Bone marrow (tissue), 2 donors: ENCODE measurements at places on chromosomes 2 and 18.

DNA sequence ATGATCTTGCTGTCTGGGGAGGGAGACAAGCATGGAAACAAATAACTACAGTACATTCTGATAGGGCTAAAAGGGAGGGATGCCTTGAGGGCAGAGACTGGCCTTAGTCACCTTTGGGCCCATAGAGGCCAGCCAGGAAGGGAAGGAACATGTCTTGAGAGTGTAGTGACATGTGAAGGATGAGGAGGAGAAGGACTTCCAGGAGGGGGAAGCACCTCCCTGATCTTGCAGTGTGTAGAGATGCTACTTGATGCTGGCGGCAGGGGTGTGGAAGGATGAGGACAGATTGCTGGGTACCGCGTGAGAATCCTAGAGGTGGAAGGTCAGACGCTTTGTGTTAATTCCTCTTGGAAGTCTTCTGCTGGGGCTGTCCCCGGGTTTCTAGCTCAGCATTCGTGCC lies 13.1 kb downstream of the TET3 start:
- DNase-seq: no peak

GRCh38 chr18:58928386-58928785 lies 63.7 kb downstream of the ZNF532 start:
- DNase-seq: no peak

DNA sequence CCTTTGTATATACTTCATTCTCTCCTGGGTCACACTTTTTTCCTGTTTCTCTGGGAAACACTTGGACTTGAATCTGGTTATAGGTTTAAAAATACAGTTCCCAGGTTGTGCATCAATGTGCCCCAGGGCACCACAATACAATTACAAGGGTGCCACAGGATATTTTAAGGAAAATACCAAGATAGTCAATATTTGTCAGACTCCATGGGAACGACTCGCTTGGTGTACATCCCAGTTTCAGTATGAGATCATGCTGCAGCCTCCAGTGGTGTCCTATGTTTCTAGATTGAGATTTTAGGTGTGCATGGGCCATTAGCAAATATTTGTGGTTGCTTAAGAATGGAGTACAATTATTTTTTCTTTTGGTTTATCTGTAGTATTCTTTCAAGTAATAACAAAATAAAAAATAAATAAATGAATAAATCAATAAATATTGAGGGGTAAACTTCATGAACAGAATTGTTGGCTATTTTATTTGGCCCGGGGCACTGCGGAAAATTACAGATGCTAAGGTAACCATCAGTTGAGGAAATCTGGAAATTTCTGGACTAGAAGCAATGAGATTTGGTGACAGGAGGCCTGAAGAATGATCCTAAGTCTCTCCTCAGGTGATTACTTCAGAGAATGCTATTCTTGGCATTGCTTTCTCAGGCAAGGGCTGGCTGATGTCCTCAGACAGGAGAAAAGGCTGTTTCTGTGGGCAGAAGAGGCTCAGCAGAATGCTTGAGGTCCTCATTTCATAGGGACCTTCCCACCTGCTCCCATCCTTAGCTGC lies 649.3 kb upstream of the SOX11 start:
- DNase-seq: no peak

GRCh38 chr2:109719871-109720270 lies 74.2 kb upstream of the RGPD5 start:
- no peak for DNase-seq

GRCh38 chr2:174490051-174490450 lies 3.2 kb upstream of the GPR155 start:
- DNase-seq: no peak

- DNase-seq: no peak
These were observed 46.8 kb upstream of the ANKRD62 start for GRCh38 chr18:12046751-12047335.

GRCh38 chr2:176192351-176192750 lies 3.9 kb downstream of the HOXD1 start:
- no peak for DNase-seq

- no peak for DNase-seq
These were observed 374.2 kb downstream of the EN1 start for GRCh38 chr2:118473241-118473640.

DNA sequence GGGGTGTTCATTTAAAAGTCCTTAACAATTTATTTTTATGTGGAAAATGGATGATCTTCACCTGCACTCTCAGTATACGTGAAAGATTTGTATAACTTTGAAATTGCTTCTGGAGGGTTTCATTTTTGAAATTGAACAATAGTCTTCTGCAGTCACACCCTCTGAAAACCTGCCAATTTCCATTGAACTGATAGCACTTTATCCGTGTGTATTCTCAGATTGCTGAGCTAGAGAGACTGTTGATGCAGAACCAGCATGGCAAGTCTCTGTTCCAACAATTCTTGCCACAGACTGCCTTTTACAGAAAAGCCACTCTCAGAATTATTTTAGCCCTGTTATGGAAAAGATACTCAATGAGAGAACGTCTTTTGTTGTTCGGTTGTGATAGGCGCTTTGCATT lies 6.6 kb upstream of the GULP1 start:
- DNase-seq: no peak

- no peak for DNase-seq
These were observed 33.9 kb upstream of the CCDC102B start for GRCh38 chr18:68764016-68764415.

- DNase-seq: no peak
These were observed 16.9 kb upstream of the MREG start for GRCh38 chr2:216030216-216030615.

DNA sequence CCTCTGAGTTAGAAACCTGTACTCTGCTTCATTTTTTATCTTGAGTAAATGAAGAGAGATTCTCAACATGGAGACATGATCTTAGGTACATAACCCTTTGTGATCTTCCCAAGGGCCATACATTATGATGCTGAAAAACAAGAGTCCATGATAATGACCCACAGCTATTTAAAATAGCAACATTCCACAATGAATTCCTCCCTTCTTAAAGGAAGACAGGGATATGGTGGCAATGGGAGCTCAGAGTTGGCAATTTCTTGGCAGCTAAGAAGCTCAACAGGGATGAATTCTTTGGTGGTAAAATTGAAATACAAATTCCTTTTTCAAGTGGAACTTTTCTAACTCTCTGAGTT lies 638.5 kb downstream of the CNTNAP5 start:
- no peak for DNase-seq

- no peak for DNase-seq
These were observed 100.7 kb downstream of the C2orf74 start for GRCh38 chr2:61262699-61263098.

- DNase-seq: no peak
These were observed 6.2 kb downstream of the KANSL3 start for GRCh38 chr2:96631804-96632435.

DNA sequence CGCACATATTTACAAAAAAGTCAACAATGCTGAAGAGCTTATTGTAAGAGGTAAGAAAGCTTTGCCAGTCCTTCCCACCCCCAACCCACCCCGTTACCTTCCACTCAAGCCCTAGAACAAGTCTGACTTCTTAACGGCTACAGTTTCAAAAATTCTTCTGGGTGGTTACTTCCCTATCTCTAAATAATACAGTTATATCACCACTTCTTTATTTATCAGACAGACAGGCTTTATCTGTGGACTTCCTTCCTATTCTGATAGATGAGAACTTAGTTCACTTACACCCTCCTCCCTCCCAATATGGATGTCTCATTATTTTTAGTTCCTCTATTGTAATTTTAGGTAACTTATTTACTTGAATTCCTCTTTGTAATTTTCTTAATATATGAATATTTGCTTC lies 26.7 kb upstream of the ACTR3 start:
- peak; percentile 71 for DNase-seq

DNA sequence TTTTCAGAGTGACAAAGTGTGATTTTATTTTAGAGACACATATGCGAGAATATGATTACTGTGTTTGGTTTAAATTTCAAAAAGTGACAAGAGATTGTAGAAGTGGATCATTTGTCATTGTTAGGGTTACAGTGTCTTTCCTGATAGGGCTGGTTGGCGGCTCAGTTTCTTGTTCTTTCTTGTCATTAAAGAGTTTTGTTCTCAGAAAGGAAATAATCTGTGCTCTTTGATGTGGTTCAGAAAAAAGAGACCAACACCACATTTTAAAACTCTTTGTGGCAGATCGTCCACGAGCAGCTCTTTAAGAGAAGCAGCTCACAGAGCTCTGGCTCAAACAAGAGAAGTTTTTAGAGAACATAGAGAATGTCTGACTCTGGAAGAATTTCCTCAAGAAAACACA lies 45.6 kb upstream of the ZNF532 start:
- no peak for DNase-seq
